ENCODE measurements at places on chromosomes 5 and 9.

DNA sequence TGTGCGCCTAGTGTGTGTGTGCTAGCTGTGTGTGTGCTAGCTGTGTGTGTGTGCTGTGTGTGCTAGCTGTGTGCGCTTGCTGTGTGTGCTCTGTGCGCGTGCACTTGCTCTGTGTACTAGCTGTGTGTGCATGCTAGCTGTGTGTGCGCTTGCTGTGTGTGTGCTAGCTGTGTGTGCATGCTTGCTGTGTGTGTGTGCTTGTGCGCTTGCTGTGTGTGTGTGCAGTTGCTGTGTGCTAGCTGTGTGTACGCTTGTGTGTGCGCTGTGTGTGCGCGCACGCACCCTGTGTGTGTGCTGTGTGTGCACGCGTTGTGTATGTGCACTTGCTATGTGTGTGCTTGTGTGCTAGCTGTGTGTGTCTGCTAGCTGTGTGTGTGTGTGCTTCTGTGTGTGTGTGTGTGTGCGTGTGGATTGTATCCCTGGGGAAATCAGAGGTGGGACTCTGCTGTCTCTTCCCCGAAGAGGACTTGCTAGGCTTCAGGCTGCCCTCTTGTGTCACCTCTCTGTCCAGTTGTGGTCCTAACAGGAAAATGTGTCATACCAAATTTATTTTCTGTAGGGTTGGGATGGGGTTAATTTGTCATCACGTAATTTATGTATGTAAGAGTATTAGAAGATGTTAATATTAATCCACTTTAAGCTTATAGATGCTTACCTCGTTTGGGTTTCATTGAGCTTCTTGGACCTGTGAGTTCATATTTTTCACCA is 38.9 kb downstream of the TPPP start:
- no peak for DNase-seq

DNA sequence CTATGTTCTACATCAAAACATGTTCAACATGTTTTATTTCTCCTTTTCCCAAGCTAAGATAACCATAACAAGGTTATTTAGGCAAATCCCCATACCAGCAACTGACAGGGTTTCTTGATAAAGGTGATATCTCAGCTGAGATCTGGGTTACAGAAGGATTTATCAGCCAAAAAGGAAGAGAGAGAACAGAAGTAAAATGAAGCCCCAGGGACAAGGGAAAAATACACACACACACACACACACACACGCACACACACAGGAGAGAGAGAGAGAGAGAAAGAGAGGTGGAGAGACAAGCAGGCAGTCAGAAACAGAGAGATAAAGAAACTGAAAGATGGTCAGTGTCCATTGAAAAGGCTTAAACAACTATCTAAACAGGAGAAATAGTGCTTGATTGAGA is 19.7 kb upstream of the MLLT3 start:
- DNase-seq, result no peak

DNA sequence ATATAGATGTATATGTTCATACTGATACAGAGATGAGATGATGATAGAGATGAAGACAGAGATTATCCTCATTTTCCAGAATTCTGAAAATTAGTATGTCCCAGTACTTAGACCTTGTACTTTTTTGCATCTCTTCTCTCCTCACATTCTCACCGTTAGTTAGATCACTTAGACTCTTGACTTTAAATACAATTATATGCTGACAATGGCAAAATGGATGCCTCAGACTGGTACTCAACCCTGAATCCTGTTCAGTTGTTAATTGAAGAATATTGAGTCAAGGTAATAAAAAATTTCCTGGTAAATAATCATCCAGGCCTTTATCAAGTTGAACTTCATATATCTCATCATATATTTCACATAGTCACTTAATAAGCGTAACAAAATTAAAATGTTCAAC is 505.4 kb downstream of the EFNA5 start:
- no peak for DNase-seq

- DNase-seq, result no peak
Observed at GRCh38 chr5:95414451-95414850, 23.3 kb downstream of the FAM81B start.

- no peak for DNase-seq
Observed at GRCh38 chr9:95286151-95286550, 31.4 kb downstream of the FANCC start.

- no peak for DNase-seq
Observed at GRCh38 chr9:13026956-13027355, 252.1 kb downstream of the LURAP1L start.

- no peak for DNase-seq
Observed at GRCh38 chr9:23537192-23538066, 288.6 kb downstream of the ELAVL2 start.

- DNase-seq, result no peak
Observed at GRCh38 chr5:103441523-103441922, 121.1 kb downstream of the NUDT12 start.

DNA sequence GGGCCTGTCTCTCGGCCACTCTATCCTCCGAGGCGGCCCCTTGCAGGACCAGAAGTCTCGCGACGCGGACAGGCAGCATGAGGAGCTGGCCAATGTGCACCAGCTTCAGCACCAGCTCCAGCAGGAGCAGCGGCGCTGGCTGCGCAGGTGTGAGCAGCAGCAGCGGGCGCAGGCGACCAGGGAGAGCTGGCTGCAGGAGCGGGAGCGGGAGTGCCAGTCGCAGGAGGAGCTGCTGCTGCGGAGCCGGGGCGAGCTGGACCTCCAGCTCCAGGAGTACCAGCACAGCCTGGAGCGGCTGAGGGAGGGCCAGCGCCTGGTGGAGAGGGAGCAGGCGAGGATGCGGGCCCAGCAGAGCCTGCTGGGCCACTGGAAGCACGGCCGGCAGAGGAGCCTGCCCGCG is 283.5 kb downstream of the ARHGEF28 start:
- no peak for DNase-seq

- no peak for DNase-seq
Observed at GRCh38 chr5:122310889-122311288, 1.1 kb upstream of the SNCAIP start.

DNA sequence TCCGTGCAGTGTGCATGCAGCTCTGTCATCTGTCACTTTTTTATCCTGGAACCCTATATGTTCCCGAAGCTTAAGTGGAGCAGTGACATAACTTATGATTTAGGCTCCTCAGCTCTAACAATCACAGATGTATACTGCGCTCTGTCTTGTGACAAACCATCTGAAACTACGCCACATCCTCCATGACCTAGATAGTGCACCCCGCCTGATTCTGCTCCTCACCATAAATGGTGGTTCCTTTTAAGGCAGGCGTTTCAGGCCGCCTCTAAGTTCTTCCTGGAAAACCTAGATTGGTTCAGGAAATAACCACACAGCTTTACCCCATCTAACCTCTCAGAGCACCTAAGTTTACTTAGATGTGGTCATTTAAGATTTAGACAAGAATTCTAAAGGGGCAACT is 372.0 kb downstream of the CDH10 start:
- DNase-seq, result no peak

DNA sequence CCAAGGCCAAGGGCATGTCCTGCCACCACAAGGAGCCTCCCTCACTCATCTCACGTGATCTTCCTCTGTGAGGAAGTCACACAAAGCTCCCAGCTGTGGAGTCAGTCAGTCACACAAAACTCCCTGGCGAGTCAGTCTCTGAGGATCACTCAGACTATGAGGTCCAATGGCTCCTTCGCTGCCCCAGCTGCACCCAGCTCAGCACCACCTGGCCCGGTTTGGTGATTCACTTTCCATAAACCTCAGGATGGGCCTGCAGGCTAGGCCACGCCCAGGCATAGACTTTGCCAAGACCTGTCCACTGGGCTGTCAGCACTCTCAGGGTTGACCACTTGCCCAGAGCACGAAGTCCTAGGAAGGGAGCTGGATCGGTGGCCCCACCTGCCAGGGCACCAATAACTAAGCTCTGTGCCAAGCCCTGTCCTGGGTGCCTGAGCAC is 233.8 kb downstream of the HSPA4 start:
- DNase-seq, result peak; percentile 28

DNA sequence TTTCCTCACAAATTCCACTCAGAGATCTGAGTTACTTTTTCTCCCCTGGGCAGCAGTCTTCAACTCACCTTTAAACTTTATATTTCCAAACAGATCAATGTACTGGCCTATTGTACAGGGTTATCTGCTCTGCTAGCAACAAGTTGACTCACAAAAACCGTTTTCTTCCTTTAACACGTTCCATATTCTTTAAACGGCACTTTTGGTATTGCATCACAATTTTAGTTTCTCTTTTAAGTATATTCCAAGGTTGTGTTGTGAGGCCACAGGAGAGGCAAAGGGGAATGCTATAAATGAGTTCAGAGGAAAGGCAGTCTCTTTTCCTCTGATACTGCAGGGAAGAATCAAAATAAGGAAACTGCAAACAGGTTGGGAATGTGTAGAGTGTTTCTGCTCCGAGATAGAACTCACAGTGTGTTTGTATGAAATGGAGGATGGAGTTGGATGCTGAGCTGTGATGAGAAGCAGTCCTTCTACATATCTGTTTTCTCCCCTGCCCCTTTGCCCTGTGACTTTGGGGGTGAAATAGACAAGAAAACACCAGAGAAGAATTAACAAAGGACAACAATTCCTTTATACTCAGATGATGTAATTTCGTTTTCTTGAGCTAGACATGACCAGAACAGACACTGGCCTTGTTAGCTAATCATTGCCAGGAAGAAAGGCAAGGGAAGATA is 9.9 kb upstream of the ALDOB start:
- DNase-seq, result no peak

- no peak for DNase-seq
Observed at GRCh38 chr5:61637566-61637965, 305.5 kb downstream of the ZSWIM6 start.

DNA sequence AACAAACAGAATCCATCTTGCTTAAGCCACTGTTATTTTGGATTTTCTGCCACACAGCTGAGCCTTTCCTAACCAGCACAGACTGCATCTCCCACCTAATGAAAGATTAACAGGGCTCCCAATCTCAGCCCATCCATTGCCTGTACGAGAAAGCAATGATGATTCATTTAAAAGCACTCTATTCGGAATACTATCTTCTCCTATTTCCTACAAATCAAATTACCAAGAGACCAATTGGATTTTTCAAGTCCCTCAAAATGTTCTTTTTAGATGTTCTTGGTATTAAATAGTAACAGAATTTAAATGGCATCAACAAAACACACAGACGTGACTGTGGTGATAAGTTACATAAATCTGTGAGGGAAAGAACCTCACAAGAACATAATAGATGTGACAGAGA is 324.1 kb downstream of the AGTPBP1 start:
- no peak for DNase-seq

DNA sequence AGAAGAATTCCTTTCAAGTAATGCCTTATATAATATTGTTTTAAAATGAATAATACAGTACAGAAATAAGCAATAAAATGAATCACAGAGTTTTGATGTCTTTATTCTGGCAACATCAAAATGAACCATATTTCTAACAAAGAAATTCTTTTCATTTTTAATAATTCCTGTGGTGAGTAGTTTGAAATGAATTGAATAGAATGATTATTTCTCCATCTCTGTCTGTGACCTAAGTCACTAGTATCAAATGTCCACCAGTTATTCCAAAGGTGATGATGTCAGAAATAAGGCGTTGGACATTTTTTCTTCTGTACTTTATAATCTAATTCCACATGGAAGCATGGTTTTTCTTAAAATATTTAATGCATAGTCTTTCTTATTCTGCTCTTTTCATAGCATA is 106.2 kb downstream of the ADAMTSL1 start:
- no peak for DNase-seq

DNA sequence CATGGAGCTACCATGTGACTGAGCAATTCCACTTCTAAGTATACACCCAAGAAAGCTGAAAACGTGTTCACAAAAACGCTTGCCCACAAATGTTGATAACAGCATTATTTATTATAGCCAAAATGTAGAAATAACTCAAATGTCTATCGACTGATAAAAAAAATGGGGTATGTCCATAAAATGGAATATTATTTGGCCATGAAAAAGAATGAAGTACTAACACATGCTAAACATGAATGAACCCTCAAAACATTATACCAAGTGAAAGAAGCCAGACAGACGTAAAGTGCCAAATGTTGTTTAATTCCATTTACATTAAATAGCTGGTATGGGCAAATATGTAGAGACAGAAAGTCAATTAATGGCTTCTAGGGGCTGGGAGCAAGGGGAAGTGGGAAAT is 184.9 kb upstream of the IRX2 start:
- DNase-seq, result no peak

GRCh38 chr5:87300744-87301143 is 33.1 kb downstream of the RASA1 start:
- peak; percentile 87 for DNase-seq

- no peak for DNase-seq
Observed at GRCh38 chr9:71648453-71648852, 119.9 kb downstream of the CEMIP2 start.

DNA sequence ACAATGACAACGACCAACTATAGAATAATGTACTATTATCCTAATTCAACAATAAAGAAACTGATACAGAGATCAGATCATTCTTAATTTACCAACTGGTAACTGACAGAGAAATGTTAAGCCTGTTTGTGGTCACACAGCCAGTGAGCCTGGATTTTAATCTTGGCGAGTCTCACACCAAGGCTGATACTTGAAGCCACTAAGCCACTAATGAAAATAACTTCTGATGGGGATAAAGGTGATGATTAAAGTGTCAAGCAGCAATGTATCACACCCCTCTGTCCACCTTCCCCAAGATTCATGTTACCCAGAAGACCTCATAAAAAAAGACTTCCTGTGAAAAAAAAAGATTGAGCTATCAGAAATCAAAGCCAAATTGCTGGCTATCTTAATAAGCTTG is 350.5 kb downstream of the SPOCK1 start:
- no peak for DNase-seq

DNA sequence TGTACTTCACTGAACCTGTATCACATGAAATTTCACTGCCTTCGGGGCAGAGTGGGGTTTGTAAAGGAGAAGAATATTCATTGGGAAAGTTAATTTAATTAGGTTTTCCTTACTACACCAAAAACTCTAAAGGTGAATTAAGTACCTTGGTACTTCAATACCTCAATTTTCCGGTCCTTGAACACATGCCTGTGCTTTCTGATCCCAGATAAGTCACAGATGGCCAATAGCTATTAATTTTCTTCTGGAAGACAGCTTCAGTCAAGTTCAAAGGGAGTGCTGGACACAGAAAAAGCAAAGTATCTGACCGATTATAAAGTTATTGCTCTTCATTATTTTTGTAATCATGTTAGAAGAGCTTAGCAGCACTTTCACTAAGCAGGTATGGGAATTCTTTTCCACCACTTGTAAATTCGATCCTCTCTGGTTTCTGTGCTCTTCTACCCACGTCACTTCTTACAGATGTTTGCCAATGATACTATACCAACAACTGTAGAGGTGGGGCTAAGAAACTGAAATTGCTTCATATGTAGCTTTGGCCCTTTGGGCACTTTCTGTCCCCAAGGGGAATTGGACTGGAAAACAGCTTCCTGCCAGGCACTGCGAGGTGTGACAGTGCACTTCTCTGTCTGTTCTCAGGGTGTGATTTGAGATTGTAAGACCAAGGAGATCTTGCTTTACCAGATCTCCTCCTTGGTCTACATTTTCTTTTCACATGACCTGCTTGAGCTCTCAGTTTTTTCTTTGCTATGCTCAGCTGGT is 164.0 kb downstream of the CCDC192 start:
- no peak for DNase-seq

GRCh38 chr9:14151451-14151850 is 162.5 kb downstream of the NFIB start:
- DNase-seq, result no peak

- peak; percentile 25 for DNase-seq
Observed at GRCh38 chr9:90128587-90129190, 513.9 kb downstream of the DIRAS2 start.
